HCT116 (cell line): ENCODE measurements at places on chromosomes 12 and 14.

GRCh38 chr12:120110550-120111501 is 5.7 kb downstream of the RAB35 start:
- no peaks in the 10 kb centered on the region for H3K27me3 ChIP-seq
- peaks cover 6% of the 10 kb centered on the region; the same call in 1 of the 2 replicates for H3K4me1 ChIP-seq
- H3K36me3 ChIP-seq = peaks cover 4% of the 10 kb centered on the region; the same call in 1 of the 2 replicates
- no peak for DNase-seq
- H3K27ac ChIP-seq = no peak overlapping the region

- H3K4me3 ChIP-seq = no peak overlapping the region
- H3K27ac ChIP-seq = no peak overlapping the region
- no peaks in the 10 kb centered on the region for H3K36me3 ChIP-seq
- H3K27me3 ChIP-seq = no peaks in the 10 kb centered on the region
- H3K4me1 ChIP-seq = peaks cover 7% of the 10 kb centered on the region
These were observed 1.3 kb downstream of the TAMALIN start for GRCh38 chr12:52007982-52008510.

- H3K36me3 ChIP-seq = 0 out of 2 replicates have a peak, but pooled peaks cover 7% of the 10 kb centered on the region
- H3K4me1 ChIP-seq = no peaks in the 10 kb centered on the region
- H3K27me3 ChIP-seq = no peaks in the 10 kb centered on the region
- H3K27ac ChIP-seq = no peak overlapping the region
- H3K4me3 ChIP-seq = no peak overlapping the region
- no peak for DNase-seq
These were observed 26.8 kb downstream of the CKB start for GRCh38 chr14:103495854-103496253.

DNA sequence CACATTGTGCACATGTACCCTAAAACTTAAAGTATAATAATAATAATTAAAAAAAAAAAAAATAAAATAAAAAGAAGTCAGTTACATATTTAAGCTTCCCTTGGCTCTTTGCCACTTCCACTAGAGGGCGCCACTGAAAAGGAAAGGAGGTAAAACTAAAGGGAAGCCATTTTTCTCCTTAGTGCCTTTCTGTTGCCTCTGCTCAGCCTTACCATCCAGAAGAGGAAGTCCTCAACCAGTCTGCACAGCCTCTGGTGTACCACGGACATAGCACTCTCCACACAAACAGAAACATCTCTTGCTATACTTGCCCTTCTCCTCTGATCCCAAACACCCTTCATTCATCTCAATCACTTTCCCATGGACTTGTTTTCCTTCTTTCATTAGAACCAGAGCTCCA is 169.0 kb upstream of the EEA1 start:
- no peaks in the 10 kb centered on the region for H3K36me3 ChIP-seq
- H3K4me3 ChIP-seq = no peak overlapping the region
- DNase-seq = peak; percentile 63
- H3K27ac ChIP-seq = no peak overlapping the region

DNA sequence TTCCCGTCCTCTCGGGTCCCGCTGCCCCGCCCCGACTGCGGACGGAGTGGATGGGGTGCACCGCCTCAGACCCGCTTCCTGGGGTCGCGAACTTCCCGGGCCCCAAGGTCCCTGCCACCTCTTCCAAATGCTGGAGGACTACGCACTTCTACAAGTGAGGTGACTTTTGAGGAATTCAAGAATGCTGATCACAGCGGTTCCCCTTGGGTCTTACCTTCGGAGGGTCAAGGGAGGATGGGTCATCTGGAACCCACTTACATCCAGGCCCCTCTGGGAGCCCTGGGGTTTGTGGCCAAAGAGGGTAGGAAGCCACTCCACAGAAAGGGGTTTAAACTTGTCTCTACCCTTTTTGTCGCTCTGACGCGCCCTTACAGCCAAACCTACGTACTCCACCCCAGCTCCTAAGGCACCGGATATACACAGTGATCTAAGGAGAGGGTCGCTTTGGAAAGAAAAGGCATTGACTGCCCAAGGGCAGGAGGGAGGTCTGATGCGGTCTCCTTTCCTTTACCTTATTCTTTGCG is 532 bp upstream of the PRKD1 start:
- no peaks in the 10 kb centered on the region for H3K27me3 ChIP-seq
- no peak for DNase-seq
- H3K27ac ChIP-seq = no peak overlapping the region
- no peak overlapping the region for H3K4me3 ChIP-seq

GRCh38 chr12:112969547-112970306 is 8.6 kb upstream of the OAS2 start:
- no peaks in the 10 kb centered on the region; the same call in 1 of the 2 replicates for H3K36me3 ChIP-seq
- no peaks in the 10 kb centered on the region for H3K4me1 ChIP-seq
- H3K27me3 ChIP-seq = no peaks in the 10 kb centered on the region
- no peak overlapping the region for H3K4me3 ChIP-seq
- H3K27ac ChIP-seq = no peak overlapping the region

GRCh38 chr14:76792422-76792821 is 20.3 kb downstream of the ANGEL1 start:
- no peak overlapping the region for H3K4me3 ChIP-seq
- H3K4me1 ChIP-seq = peaks cover 5% of the 10 kb centered on the region
- H3K27me3 ChIP-seq = no peaks in the 10 kb centered on the region
- H3K27ac ChIP-seq = no peak overlapping the region
- H3K36me3 ChIP-seq = peaks cover 29% of the 10 kb centered on the region; the same call in 1 of the 2 replicates
- no peak for DNase-seq

GRCh38 chr12:30805959-30806358 is 51.2 kb upstream of the CAPRIN2 start:
- DNase-seq = no peak
- H3K27me3 ChIP-seq = no peaks in the 10 kb centered on the region
- peaks cover 4% of the 10 kb centered on the region; the same call in 1 of the 2 replicates for H3K4me1 ChIP-seq
- no peak overlapping the region for H3K4me3 ChIP-seq
- H3K27ac ChIP-seq = no peak overlapping the region
- H3K36me3 ChIP-seq = no peaks in the 10 kb centered on the region

DNA sequence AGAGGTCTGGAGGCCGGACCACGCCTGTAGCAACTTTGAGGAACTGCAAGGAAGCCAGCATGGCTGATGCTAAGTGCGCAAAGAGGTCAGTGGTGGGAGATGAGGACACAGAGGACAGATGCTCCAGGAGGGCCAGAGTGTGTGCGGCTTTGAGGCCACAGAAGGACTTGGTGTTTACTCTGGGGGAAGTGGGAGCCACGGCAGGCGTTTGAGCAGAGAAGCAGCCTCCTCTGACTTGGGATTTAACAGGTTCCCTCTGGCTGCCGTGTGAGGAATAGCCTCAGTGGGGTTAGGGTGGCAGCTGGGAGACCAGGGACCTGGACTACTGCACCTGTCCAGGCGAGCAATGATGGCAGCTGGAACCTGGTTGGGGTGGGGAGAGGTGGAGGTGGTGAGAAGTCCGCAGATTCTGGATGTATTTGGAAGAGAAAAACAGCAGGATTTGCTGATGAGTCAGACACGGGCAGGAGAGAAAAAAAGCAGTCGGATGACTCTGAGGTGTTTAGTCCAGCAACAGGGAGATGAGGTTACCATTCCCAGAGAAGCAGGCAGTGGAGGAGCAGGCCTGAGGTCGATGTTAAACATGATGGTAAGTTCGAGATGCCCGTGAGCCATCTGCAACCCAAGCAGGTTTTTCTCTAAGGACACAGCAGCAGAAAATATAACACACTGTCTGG is 143.5 kb downstream of the SCARB1 start:
- no peaks in the 10 kb centered on the region for H3K36me3 ChIP-seq
- no peak overlapping the region for H3K27ac ChIP-seq
- H3K27me3 ChIP-seq = no peaks in the 10 kb centered on the region

DNA sequence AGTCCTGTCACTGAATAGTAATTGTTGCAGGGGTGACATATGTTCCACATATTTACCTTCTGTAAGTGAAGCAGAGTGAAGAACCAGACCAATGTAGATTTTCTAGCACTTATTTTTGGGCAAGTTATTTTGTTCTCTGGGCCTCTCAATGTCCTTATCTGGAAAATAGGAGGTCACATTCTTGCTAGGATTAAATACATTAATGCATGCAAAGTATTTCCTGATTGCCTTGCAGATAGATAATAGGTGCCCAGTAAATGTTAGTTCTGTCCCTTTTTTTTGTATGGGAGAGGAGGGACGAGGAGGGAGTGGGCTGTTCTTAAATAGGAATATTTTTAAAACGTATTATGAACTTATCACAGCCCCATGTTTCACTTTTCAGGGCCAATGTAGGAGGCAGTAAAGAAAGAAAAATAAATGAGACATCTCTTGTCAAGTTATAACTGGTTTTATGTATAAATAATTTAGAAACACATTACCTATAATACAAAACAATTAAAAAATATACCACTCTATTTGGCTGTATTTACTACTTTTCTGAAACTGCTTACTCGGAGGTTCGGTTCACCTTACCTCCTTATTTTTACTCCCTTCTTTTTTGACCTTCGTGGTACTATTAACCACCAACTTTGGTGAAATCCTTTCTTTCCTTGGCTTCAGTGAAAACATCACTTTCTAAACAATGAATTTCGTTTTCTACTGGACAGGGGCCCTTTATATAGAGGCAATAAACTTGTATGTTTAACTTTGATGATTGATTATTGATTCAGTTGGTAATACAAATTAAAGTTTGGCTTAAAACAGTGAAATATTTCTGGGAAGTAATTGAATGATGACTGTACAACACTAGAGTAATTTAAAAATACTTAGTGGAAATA is 41.9 kb downstream of the DIP2B start:
- no peak overlapping the region for H3K4me3 ChIP-seq
- DNase-seq = no peak
- no peaks in the 10 kb centered on the region for H3K27me3 ChIP-seq
- peaks cover 96% of the 10 kb centered on the region for H3K4me1 ChIP-seq

GRCh38 chr12:32874078-32874477 is 22.5 kb downstream of the PKP2 start:
- H3K36me3 ChIP-seq = peaks cover 6% of the 10 kb centered on the region; the same call in 1 of the 2 replicates
- H3K27me3 ChIP-seq = no peaks in the 10 kb centered on the region
- no peak overlapping the region for H3K4me3 ChIP-seq
- no peaks in the 10 kb centered on the region; the same call in 1 of the 2 replicates for H3K4me1 ChIP-seq

DNA sequence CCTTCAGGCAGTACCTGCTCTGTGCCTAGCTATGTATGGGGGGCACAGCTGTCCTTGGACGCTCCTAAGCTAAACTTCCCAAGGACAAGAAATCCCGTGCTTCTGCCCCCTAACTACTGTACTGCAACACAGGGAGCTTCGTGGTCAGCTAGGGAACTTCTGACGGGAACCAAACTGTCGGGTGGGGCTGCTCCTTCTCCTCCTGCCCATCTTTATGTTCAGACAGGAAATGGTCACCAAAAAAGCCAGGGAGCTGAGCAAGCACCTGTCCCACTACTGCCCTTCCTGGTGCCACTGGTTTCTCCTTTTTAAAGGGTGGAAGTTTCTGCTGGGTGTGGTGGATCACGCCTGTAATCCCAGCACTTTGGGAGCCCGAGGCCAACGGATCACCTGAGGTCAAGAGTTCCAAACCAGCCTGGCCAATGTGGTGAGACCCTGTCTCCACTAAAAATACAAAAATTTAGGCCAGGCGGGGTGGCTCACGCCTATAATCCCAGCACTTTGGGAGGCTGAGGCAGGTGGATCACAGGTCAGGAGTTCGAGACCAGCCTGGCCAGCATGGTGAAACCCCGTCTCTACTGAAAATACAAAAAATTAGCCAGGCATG is 26.6 kb downstream of the PXN start:
- H3K27me3 ChIP-seq = no peaks in the 10 kb centered on the region
- peak overlapping the region; percentile 76 for H3K27ac ChIP-seq
- peaks cover 63% of the 10 kb centered on the region for H3K4me1 ChIP-seq
- H3K36me3 ChIP-seq = no peaks in the 10 kb centered on the region; the same call in 1 of the 2 replicates

- no peaks in the 10 kb centered on the region for H3K4me1 ChIP-seq
- no peaks in the 10 kb centered on the region for H3K27me3 ChIP-seq
- H3K27ac ChIP-seq = no peak overlapping the region
- H3K4me3 ChIP-seq = no peak overlapping the region
- no peaks in the 10 kb centered on the region for H3K36me3 ChIP-seq
These were observed 10.5 kb downstream of the OVCH1 start for GRCh38 chr12:29486972-29487371.

- no peaks in the 10 kb centered on the region for H3K36me3 ChIP-seq
- H3K4me3 ChIP-seq = no peak overlapping the region
- H3K27me3 ChIP-seq = no peaks in the 10 kb centered on the region
- no peaks in the 10 kb centered on the region for H3K4me1 ChIP-seq
These were observed 22.9 kb upstream of the SOS2 start for GRCh38 chr14:50254248-50254647.

GRCh38 chr12:122866950-122867607 is 28.8 kb downstream of the VPS37B start:
- no peaks in the 10 kb centered on the region for H3K4me1 ChIP-seq
- no peak for DNase-seq
- H3K36me3 ChIP-seq = peaks cover 30% of the 10 kb centered on the region; the same call in 1 of the 2 replicates

GRCh38 chr12:97650242-97650641 is 187.6 kb downstream of the RMST start:
- no peaks in the 10 kb centered on the region for H3K27me3 ChIP-seq
- H3K4me1 ChIP-seq = no peaks in the 10 kb centered on the region
- H3K36me3 ChIP-seq = no peaks in the 10 kb centered on the region
- no peak overlapping the region for H3K4me3 ChIP-seq

DNA sequence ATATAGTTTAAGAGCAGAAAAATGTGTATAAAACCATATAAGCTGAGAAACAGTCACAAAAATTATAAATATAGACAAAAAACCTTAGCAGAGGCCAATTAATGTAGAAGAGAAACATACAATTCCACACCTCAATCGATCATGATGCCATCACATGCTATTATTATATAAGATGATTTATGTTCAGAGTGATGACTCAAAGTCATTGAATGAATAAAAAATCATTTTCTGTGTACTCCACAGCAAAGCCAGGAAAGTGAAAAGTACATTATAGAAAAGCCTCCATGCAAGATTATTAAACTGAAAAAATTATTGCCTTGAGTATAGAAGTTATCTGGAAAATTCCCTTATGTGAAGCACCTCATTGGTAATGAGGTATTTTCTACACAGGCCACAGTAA is 229.2 kb upstream of the PPFIA2 start:
- DNase-seq = no peak
- H3K4me1 ChIP-seq = no peaks in the 10 kb centered on the region
- no peak overlapping the region for H3K4me3 ChIP-seq
- H3K36me3 ChIP-seq = no peaks in the 10 kb centered on the region
- H3K27ac ChIP-seq = no peak overlapping the region

GRCh38 chr14:91573894-91574837 is 64.1 kb upstream of the PPP4R3A start:
- H3K27me3 ChIP-seq = no peaks in the 10 kb centered on the region
- peak overlapping the region; percentile 10; the same call in 1 of the 2 replicates for H3K27ac ChIP-seq
- peaks cover 5% of the 10 kb centered on the region; the same call in 1 of the 2 replicates for H3K4me1 ChIP-seq
- peak; percentile 68 for DNase-seq
- no peaks in the 10 kb centered on the region for H3K36me3 ChIP-seq

- DNase-seq = no peak
- H3K4me1 ChIP-seq = no peaks in the 10 kb centered on the region
- H3K27ac ChIP-seq = no peak overlapping the region
- H3K27me3 ChIP-seq = no peaks in the 10 kb centered on the region
- H3K4me3 ChIP-seq = no peak overlapping the region
- peaks cover 73% of the 10 kb centered on the region for H3K36me3 ChIP-seq
These were observed 6.8 kb downstream of the SRSF5 start for GRCh38 chr14:69773571-69774276.
